Fibroblast of mammary gland (primary cell): ENCODE measurements at places on chromosomes 16 and 17.
A peak's percentile ranks its signal among the peaks of the same experiment; 100 is the strongest.

DNA sequence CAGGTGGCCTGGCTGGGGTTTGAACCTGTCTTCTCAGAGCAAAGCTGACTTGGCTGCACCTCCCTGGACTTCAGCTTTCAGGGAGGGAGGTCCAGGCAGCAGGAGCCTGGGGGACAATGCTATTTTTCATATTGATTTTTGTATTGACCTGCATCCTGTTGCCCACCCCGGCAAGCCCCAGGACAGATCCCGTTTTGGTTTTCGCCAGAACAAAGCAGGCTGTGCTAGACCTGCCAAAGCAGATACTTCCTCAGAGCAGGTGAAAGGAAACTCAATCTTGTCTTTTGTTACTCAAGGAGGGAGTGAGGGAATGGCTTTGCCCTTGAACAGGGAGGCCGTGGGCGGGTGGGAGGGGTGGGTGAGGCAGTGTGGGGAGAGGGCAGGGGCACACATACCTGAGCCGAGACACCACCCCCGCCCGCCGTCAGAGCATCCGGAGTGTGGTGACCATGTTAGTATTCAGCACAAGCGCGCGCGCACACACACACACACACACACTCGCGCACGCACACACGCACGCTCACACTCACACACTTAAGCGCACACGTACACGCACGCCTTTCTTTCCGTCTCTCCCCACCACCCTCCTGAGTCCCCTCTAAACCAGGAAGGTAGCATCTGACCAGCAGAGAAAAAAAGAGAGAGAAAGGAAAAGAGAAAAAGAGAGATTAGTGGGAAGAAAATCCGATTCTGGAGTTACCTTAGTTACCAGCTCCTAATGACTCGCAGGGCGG, 59.5 kb downstream of the RAI1 start:
- DNase-seq = no peak

- no peak for DNase-seq
These were observed 44.1 kb upstream of the CACNG4 start for GRCh38 chr17:66920435-66920834.

GRCh38 chr16:56856876-56857447, 8.0 kb upstream of the SLC12A3 start:
- DNase-seq = no peak

GRCh38 chr17:18043491-18043890, 4.3 kb downstream of the GID4 start:
- peak; percentile 37 for DNase-seq

DNA sequence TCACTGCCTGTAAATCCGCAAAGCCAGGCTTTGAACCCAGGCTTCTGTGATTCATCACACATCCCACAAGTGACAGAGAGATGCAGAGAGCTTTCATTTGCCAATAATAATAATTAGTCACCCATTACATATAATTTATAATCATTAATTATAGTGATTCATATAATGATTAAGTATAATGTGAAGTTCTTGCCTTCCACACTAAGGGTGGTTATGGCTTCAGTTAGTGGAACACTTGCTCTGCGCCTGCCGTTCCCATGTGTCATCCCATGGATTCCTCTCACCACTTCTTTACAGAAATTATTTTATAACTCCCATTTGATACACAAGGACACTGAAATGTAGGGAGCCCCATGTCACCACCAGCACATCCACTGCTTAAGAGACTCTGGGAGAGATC, 39.8 kb upstream of the XYLT1 start:
- peak; percentile 89 for DNase-seq

DNA sequence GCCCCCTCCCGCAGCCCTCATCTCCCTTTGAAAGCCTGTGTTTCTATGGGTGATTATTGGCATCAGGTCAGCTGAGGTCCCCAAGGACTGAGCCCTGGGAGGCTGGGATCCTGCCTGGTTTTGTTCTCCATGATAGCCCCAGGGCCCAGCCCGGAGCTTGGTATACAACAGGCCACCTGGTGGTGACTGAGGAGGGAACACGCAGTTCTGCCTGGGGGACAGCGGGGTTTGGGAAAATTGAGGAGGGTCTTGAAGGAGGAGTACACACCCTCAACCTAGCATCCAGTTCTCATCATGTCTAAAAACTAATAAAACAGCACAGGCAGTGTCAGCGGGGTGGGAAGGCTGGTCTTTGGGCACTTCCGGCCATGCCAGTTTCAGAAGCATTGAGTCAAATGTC, 335.1 kb downstream of the CPPED1 start:
- DNase-seq = no peak

DNA sequence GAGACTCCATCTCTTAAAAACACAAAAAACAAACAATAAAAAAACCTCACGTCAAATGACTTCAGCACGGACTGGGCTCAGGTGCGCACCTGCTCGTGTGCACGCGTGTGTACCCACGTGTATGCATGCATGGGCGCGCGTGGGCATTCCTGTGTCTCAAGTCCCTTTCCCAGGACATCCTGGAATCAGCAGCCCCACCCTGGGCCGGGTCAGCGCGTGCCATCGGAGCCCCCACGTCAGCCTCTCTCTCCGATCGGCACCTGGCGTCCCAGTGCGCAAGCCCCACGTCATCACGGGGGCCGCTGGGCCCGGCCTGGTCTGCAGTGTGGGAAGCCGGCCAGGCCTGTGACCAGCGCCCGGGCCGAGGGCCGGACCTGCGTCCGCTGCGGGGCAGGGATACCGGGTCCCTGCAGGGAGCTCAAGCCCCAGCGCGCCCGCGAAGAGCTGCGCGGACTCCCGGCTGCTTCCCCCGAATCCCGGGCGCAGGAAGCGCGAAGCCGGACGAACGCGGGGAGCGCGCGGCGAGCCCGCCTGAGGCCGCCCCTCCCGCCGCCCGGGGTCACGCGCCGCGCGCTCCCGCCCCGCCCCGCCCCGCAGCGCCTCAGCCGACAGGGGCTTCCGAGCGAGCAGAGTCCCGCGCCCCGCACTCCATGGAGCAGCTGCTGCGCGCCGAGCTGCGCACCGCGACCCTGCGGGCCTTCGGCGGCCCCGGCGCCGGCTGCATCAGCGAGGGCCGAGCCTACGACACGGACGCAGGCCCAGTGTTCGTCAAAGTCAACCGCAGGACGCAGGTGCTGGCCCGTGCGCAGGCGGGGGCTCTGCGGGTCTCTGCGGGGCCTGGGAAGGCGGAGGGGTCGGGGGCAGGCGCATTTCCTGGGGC, at the start of gene FN3K:
Gene FN3K (plus strand): TSS at position 629 of the 880 bp plus-strand sequence. CDS start 22 bp downstream, at position 651.
- DNase-seq = peak; percentile 82

- no peak for DNase-seq
These were observed at the start of gene C16orf89 for GRCh38 chr16:5065813-5066212. Gene C16orf89, minus strand, starts transcription at chr16:5065956. Its CDS starts 48 bp downstream, at chr16:5065908.

DNA sequence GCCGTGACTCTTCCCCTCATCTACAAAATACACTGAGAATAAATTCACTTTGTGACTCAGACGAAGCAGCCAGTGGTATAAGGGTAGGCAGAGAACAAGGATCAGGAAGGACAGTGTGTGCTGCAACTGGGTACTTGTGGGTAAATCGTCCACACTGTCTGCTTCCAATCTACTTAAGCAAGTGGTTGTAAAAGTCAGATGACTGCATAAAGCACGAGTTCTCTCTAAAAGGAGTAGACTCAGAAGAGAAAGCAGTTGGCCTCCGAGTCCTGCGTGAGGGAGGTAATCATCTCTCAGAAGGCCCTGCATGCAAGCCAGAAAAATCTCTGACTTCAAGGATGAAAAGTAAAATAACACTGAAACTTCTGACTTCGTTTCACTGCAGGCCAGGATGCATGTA, 43.1 kb downstream of the ANKFY1 start:
- peak; percentile 80 for DNase-seq
